ENCODE measurements at places on chromosomes 16 and 17.
A peak's percentile ranks its signal among the peaks of the same experiment; 100 is the strongest.

DNA sequence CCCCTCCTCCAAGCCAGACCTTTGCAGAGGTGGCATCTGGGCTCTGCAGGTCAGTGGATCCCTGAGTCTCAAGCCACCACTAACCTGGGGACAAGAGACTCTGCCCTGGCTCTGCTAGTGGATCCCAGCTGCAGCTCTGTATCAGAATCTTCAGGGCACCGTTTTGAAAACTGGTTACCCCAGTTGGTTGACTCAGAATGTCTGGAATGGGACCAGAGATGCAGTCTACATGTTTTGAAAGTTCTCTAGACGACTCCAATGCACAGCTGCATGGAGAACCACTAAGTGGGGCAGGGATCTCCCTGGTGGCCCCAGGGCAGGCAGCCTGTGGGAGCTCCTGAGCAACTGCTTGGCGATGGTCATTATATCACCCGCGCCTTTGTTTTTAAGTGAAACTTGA lies 34.1 kb upstream of the ADORA2B start:
- DNase-seq: no peak

DNA sequence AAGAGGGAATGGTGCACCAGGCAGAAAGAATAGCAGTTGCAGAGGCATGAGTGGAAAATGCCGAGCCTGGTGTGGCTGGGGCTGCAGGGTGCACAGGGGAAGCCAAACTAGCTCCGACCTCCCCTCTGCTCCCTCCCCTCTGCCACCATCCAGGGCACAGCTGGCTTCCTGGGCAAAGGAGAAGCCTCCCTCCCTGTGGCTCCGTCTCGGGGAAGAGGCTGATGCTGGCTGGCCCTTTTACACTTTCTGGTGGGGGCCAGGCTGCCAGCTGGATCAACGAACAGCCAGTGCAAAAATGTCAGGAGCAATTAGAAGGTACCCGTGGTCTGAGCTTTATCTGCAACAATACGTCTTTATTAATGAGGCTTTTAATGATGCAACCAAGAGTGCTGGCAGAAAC lies 37.1 kb upstream of the KCNJ12 start:
- DNase-seq: no peak

DNA sequence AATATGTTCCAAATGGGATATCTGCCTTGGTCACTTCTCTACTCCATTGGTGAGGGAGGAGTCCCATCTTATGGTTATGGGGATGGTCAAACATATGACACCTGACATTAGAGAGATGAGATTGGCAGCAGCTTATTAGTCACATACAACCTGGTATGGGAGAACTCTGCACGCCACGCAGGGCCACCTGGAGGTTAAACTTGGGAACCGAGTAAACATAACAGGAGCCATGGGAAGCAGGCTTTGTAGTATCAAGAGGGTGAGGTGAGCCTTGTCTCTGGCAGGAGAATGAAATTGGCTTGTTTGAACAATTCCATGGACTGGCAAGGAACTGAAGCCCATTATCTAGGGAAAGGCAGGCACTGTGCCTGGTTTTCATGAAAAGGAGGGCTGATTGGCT lies 238.7 kb upstream of the ELAC2 start:
- DNase-seq: no peak

DNA sequence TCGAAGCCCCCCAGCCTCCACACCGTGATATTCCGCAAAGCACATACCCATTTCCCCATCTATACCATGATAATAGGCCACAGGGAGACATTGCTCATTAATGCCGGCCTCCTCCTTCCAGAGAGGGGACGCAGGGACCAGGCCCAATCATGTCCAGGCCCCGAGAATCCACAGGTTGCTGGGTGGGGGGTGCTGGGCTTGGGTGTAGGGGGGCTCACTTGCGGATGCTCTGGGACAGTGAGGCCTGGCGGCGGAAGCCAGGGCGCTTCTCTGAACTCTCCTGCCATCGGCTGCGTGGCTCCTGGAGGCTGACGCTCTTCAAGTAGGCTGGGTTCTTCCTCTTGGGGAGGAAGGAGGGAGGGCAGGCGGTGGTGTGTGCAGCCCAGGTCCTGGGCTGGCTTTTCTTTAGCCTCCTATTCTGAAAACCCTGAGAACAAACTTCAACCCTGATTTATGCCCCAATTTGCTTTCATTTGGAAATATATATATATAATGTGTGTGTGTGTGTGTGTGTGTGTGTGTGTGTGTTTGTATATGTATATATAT lies 12.2 kb downstream of the AANAT start:
- no peak for DNase-seq

DNA sequence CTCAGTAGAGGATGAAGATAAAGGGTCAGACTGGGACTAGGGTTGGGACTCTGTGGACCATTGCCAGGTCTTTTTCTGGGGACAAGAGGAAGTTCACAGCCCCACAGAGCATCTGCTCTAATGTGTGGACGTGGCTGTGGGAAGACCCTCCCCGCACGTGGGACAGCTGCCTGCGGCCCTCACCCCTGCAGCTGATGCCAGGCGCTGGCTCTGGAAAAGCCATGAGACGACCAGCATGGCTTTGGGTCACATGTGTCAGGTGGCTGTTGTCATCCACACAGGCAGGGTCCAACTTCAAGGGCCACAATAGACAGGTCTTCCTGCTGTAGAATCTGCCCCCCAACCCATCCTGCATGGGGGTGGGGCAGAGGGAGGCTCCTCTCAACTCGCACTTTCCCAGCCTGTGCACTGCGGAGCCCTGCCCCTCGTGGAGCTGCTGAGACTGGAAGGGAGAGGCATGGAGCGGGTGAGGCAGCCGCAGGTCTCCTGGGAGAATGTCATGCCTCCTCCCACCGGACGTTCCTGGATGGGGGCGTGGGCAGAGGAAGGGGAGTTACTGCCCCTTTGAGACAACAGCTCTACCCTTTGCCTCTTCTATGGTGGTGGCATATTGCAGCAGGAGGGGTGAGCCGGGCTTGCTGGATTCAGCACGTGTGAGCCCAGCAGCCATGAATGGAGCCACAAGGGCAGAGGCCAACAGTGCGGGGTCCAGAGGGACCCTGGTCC lies 53.4 kb downstream of the PIMREG start:
- no peak for DNase-seq

GRCh38 chr16:67158637-67159600 lies 790 bp downstream of the TRADD start:
- DNase-seq: peak; percentile 62

DNA sequence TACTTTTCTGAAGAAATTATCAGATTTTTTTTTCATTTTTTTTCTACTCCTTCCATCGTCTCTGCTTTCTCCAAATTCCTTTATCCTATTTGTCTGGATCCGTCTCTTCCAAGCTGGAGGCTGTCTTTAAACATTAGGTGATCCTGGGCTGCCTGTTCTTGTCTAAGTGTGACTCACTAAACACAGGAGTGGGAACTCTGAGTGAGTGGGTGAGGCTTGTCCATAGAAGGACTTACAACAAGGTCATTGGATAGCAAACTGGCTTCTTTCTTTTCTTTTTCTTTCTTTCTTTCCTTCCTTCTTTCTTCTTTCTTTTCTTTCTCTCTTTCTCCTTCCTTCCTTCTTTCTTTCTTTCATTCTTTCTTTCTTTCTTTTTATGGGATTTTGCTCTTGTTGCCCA lies 18.2 kb downstream of the ALOX15 start:
- DNase-seq: no peak

DNA sequence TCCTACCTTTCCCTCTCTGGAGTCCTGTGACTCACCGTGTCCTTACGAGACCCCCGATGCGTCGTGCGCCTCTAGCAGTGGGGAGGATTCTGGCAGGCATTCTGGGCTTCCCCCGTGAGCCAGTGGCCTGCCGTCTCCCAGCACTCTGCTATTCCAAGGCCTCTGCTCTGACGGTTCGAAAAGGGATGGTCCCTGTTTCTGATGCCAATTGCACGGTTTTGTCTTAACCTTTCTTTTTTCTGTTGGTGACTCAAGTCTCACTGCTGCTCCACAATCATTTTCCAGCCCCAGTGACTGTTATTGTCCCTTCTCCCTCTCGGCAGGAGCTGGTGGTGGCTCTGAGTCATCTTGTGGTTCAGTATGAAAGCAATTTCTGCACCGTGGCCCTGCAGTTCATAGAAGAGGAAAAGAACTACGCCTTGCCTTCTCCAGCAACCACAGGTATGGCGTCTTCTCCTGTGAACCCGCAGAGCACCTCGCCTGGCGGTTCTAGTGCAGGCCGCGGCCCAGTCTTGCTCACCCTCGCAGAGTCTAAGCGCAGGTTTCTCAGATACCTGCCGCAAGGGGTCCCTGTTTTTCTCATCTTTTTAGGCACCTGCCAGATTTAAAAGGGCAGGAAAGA lies 100.1 kb upstream of the CHMP6 start:
- peak; percentile 27 for DNase-seq

DNA sequence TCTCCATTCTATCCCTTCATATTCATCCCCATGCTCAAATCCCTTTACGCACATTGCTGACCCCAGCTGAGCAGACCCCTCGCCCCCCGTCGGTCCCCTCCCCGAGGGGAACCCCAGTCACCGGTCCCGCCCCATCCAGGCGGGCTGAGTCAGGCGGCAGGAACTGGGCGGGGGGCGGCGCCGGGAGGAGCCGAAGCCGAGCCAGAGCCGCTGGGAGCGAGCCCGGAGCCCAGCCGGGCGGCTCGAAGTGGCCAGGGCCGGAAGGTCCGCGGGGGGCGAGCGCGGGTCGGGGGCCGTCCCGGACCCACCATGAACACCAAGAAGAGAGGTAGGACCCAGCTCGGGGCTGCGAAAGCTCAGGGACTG lies 8.6 kb downstream of the RIPOR1 start:
- peak; percentile 34 for DNase-seq

GRCh38 chr16:19225651-19226050 lies 57.6 kb downstream of the SYT17 start:
- DNase-seq: no peak

- no peak for DNase-seq
Observed at GRCh38 chr17:6073620-6074019, 3.4 kb downstream of the WSCD1 start.

- no peak for DNase-seq
Observed at GRCh38 chr16:82881516-82881915, 254.7 kb downstream of the CDH13 start.

GRCh38 chr16:59773330-59773729 lies 1039.2 kb upstream of the GOT2 start:
- DNase-seq: no peak

DNA sequence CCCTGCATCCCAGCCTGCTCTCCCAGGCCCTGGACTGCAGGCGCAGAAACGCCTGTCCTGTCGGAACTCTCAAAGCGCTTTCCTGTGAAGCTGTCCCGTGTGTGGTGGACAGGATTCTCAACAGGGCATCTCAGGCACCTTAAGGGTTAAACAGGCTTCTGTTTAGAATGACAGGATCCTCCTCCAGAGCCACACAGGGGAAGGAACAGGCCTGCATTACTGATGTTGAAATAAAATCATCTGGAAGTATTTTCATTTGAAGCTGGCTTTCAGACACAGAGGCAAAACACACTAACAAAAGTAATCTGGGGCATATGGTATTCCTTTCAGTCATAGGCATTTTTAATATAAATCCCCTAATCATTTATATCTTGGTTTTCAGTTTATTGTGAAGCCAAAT lies 7.4 kb downstream of the HS3ST3A1 start:
- no peak for DNase-seq

DNA sequence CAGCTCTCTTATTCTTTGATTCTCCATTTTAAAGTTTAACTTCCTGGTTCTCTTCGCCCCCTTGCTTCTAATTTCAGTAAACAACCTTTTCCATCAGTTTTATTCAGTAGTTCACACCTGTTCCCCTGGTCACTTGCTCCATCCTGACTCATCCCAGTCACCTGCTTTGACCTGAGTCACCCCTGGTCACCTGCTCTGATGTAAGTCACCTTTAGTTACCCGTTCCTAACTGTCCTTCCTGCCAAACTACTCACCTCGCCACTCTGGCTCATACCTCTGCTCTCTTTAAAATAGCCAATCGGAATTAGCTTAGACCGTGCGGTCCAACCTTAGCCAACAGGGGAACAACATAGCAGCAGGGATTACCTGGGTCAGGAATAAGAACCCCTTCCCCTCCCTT lies 4.7 kb upstream of the NLRC5 start:
- DNase-seq: no peak

DNA sequence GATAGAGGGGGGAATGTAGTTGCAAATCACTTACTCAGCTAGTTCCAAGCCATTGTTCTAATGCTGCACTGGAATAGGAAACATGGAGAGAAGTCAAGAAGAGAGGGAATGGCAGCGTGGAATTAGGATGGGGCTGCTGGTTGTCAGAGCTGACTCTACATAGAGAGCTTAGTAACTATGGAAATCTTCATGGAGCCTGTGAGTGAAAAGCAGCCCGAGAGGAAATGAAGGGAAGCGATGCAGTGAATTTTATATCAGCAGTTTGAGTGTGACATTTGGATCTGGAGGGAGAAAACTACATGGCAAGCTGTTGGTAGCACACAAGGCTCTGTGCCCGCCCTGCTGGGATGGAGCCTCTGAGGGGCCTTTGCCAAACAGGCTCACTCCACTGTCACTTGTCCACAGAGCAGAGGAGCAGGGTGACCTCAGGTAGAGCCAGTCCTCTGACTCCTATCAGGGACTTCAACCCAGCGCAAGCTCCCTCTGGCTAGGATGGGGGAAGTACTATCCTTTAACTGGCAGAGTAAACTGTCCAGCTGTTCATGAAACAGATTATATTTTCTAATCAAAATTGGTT lies 27.9 kb upstream of the PMFBP1 start:
- no peak for DNase-seq

- DNase-seq: no peak
Observed at GRCh38 chr17:57628421-57628820, 116.7 kb downstream of the CCDC182 start.
